BJ (cell line): ENCODE measurements at places on chromosomes 7 and 10.

GRCh38 chr10:32315424-32315823 lies 31.5 kb downstream of the EPC1 start:
- no peak for DNase-seq

GRCh38 chr10:97937928-97938327 lies 88.3 kb downstream of the GOLGA7B start:
- no peak for DNase-seq

- no peak for DNase-seq
Measured at GRCh38 chr7:157301610-157302120, 35.1 kb upstream of the DNAJB6 start.

GRCh38 chr7:111029141-111029572 lies 61.8 kb upstream of the LRRN3 start:
- DNase-seq: no peak
